ENCODE measurements at places on chromosomes 13 and 19.

DNA sequence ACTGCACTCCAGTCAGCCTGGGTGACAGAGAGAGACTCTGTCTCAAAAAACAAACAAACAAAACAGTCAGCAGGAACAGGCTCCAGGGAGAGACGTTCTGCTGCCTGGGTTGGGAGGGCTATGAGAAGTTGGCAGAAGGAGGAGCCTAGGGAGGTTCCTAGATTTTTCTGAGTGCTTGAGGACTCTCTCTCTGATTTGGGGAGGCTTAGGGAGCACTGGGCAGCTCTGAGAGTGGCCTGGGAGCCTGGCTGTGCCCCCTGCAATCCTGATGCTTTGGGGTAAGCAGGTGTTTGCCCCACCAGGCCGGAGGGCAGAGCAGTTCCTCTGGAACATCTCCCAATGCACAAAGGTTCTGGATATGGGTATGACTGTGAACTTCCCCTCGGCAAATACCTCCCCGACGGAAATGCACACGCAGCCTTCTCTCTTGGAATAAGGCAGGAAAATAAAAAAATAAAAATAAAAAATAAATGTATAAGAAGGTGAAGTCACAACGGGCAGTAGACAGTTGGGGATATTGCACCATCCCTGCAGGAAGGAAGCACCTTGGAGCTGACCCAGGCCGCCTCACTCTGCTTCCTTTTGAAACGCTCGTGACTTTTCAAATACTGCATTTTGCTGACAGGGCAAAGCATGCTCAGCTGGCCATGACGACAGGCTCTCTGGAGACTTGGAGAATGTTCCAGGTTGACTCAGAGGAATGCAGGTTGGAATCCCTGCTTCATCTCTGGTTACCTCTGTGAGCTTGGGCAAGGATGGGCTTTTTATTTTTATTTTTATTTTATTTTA lies 26.5 kb upstream of the HOMER3 start:
- no peak for DNase-seq

GRCh38 chr19:11203194-11204075 lies 6.1 kb upstream of the KANK2 start:
- peak; percentile 53 for DNase-seq

GRCh38 chr19:41746593-41747227 lies 8.6 kb upstream of the CEACAM6 start:
- no peak for DNase-seq

DNA sequence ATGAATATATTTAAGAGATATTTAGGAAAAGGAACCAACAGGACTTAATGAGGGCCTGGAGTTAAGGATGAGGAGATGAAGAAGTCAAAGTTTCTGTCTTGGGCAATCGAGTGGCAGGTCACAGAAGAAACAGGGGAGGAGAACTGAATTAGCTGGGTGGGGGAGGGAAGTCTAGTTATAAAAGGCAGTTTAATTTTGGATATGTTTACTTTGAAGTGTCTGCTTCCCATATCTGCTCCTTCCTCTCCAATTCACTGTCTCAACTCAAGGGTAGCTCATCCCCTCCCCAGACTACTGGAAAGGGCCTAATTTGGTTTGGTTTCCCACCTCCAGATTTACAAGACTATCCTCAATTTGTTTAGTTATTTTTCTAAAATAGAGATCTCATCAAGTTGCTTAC lies 195.9 kb downstream of the VWA8 start:
- no peak for DNase-seq

GRCh38 chr19:48631225-48631624 lies 6.0 kb downstream of the DBP start:
- DNase-seq = no peak

DNA sequence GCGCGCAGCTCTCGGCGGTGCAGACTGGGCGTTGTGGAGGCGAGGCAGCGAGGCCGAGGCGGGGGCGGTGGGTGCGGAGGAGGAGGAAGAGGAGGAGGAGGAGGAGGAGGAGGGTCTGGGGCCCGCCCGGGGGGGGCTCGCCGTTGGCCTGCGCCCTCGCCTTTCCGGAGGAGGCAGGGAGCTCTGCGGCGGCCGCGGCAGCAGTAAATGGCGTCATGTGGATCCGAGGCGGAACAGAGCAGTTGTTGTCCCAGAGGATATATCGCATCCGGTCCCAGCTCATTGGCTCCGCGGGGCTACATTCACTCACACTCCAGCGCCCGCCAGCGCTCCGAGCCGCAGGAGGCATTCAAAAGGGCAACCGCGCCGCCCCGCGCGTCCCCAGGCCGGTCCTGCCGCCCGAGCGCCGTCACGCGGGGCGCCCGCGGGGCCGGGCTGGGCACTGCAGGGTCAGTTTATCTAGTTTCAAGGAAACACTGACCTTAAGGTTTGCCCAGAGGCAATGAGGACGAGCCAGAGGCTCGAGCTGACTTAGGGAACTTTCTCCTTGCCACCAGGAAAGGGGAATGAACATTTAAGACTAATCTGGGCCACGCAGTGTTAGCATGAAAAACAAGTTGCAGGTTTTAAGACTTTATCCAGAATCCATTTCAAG lies at the start of gene SPRY2:
Gene SPRY2 (minus strand): TSS at position 26 of the 655 bp plus-strand sequence. CDS start 3,421 bp downstream, outside the sequence.
- no peak for DNase-seq

DNA sequence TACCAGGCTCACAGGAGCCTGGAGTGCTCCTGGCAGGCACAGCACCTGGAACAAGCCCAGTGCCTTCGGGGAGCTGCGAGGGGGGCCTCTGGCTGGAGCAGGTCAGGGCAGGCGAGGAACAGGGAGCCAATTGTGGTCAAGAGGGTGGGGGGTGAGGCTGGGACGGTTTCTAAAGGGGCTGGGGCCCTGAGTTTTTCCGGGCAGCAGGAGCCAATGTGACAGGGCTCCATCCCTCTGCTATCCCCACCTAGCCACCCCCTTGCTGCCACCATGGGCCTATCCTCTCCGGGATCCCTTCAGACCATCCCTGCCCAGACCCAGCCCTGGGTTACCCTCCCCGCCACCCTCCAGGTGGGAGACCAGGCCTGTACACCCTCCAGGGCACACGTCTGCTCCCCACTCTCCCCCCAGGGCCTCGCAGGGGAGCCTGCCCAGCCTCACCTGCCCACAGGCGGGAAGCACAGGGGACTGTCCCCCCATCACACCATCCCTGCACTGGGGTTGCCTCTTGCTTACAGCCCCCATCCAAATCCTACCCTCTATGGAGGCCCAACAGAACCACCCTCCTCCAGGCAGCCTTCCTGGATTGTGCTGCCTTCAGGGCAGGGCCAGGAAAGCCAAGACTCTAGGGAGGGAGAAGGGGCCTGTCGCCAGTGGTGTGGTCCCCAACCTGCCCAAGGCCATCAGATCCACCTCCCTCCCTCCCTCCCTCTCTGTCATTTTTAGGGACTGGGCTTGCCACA lies 121.0 kb downstream of the URI1 start:
- no peak for DNase-seq

- no peak for DNase-seq
These were observed 75.9 kb downstream of the STK24 start for GRCh38 chr13:98500963-98501421.

GRCh38 chr19:7720351-7720750 lies 11.6 kb downstream of the CLEC4G start:
- DNase-seq = no peak

DNA sequence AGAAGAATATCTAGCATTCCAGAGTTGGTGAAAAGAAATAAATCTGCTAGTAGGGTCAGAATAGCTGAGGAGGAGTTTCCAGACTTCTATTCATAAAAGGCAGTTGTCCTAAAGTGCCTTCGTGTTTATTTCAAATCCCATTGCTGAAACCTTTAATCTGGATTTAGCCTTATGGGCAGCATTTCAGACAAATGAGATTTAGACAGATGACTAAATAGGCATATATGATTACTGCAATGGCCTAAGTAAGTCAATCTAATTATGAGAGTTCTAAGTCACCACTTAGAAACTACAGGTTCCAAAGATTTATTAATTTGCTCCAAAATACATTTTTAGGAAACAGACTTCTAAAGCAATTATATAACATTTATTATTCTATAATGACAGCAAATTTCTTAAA lies 368.7 kb downstream of the LIG4 start:
- DNase-seq = no peak

GRCh38 chr13:99659866-99660554 lies 158.7 kb downstream of the TM9SF2 start:
- DNase-seq = no peak

- DNase-seq = no peak
These were observed 142.4 kb downstream of the MYCBP2 start for GRCh38 chr13:77184455-77184854.

Measured in brain pericyte (primary cell).